ENCODE measurements at places on chromosomes 7 and 10.
A peak's percentile ranks its signal among the peaks of the same experiment; 100 is the strongest.

DNA sequence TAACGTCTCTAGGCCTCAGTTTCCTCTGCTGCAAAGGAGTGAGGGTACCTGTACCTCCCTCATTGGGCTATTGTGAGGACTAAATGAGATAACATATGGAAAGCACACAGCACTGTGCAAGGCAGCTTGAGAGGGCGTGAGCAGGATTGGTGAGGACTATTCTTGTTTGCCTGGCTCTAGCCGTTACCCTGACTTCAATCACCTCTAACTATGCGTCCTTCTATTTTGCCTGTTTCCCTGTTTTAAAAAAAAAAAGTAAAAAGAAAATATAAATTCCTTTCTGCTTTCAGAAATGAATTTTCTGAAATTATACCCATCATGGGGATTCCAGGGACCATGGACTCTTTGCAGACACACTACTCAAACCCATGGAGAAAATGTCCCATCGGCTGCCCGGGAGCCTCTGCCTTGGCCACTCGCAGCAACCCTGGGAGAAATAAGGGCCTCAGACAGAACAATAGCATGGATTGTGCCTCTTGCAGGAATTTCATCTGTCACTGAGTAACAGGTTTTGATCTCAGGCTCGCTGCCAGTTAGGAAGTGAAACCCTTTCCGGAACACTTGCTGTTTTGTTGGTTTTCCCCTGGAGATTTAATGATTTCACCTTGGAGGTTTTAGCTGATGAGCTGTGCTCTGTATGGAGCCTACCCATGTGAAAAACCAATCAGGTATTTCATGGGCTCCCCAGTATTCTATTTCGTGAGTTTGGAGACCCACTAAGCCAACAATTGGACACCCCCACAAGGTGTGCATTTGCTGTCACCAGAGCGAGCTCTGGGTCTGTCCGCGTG, 55.6 kb downstream of the STEAP1B start:
- no peak for DNase-seq

GRCh38 chr7:1869452-1870130, 199.5 kb downstream of the ELFN1 start:
- DNase-seq, result no peak

DNA sequence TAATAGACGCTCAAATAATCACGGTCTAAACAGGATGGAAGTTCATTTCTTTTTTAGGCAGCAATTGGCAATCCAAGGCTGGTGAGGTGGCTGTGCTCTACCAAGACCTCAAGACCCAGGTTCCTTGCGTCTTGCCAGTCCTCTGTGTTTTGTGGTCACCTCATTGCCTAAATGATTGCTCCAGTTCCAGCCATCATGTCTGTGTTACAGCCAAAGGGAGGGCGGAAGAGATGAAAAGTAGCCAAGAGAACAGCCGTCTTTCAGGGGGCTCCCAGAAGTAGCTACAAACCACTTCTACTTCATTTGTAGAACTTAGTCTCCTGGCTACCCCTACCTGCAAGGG, 19.2 kb upstream of the C10orf67 start:
- DNase-seq, result no peak

DNA sequence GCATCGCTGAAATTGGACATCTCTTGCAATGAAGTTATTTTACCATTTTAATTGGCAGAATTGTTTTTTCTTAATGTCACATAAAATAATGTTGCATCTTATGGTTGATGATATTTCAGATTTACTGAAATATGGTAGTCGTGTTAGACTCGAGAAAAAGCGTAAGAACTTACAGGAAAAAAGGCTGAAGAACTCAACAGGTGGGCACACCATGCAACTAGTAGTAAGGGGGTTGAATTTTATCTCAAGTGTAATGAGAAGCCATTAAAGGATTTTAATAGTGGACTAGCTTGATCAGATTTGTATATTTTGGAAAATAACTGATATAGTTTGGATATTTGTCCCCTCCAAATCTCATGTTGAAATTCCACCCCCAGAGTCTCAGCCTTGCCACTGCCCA, 41.1 kb downstream of the MSRB2 start:
- DNase-seq, result no peak

DNA sequence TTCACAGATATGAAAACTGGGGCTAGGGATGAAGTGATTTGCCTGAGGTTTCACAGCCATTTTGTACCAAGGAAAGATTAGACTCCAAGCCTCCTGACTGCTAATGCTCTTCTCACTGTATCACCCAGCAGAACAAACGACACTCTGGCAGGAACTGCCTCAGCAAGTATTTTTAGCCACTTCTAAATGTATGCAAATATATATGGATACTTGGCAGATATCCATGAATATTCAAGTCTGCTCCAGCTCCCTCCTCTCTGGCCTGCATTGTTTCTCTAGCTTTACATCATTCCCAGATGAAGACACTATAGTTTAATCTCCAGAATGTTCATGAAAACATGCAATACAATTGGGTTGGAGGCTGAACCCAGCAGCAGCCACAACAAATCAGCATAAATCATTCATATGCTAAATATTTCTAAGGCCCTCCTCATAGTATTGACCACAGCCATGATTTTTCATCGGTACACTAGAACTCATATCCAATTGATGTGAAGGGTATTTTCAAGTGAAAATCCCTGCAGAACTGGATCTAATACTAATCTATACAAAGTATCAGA, 65.5 kb downstream of the HPSE2 start:
- no peak for DNase-seq

DNA sequence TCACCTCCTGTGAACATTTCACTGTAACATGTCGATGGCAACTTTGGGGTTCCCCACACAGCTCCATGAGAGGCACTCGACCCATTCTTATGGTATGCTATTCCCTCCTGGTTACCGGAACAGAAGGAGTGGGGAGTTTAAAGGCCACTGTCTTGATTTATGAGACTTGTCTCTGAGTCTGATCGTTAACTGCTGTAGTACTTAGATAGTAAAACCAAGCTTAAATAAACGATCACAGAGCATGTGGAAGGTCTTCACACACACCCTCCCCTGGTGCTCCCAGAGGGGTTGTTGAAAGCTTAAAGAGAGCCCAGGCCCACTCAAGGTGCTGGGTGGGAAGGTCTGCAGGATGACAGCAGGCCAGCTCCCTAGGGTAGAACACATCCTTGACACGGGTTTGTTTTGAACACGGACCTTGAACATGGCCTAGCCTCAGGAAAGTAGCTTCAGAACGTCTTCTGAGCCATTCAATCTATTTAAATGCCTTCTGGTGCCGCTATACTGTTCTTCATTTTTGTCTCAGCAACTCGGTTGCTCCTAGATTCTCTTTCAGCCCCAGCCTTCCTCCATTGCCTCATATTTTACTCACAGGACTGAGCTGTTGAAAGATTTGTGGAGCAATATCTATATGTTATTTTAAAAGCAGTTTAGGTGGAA, 335.3 kb downstream of the FGFR2 start:
- no peak for DNase-seq

DNA sequence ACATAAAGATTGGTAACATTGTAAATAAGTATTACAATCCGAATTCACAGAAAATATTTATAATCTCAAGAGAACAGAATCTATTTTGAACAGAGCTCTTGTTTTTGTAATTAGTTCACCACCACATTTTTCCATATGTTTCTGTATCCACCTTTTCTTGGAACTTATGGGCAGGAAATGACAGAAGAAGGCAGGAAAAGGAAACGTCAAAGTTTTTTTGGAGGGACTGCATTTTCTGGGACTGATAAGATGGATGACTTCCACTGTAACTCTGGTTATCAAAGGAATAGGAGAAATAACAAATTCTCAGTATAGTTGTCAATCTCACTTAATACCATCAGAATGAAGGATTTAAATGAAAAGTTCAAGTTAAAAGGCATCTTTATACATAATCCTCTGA, 75.1 kb upstream of the SMNDC1 start:
- no peak for DNase-seq

DNA sequence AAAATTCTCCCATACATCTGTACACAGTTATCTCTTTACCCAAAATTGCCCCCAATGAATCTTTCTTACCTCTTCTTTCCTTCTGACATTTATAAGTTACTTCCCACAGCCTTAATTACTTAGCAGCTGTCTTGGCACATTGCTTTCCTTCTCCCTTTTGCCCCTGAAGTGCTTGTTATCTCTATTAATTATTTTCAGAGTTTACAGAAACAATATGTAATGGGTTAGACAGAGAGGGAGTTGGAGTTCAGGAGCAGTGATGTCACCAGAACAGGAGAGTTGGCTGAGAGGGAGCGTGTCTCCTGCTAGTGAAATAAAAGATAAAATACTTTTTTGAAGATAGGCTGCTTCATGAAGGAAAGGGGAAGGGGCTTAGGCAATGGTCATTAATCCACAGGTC, 57.4 kb downstream of the ITGB8 start:
- no peak for DNase-seq

- no peak for DNase-seq
These were observed 3.8 kb downstream of the GIMAP1 start for GRCh38 chr7:150719960-150720891.

DNA sequence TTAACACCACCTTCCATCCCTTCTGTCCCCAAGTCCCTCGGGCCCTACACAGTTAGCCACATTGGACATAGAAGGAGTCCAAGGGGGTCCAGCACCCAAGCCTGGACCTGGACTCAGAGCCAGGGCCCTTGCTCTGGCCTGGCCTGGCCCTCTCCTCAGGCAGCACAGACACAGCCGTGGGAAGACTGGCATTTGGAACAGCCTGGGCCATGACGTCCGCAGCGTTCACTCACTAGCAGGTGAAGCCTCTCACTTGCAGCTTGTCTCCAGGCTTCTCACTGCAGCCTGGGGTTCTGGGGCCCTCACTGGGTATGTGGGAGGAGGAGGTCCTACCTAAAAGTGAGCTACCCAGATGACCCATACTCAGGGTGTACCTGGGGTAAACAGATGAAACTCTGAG, 33.7 kb upstream of the AQP1 start:
- no peak for DNase-seq

- no peak for DNase-seq
These were observed 5.7 kb downstream of the PRSS1 start for GRCh38 chr7:142754681-142755575.

GRCh38 chr10:133019191-133019590, 68.5 kb upstream of the ADGRA1 start:
- DNase-seq, result no peak

DNA sequence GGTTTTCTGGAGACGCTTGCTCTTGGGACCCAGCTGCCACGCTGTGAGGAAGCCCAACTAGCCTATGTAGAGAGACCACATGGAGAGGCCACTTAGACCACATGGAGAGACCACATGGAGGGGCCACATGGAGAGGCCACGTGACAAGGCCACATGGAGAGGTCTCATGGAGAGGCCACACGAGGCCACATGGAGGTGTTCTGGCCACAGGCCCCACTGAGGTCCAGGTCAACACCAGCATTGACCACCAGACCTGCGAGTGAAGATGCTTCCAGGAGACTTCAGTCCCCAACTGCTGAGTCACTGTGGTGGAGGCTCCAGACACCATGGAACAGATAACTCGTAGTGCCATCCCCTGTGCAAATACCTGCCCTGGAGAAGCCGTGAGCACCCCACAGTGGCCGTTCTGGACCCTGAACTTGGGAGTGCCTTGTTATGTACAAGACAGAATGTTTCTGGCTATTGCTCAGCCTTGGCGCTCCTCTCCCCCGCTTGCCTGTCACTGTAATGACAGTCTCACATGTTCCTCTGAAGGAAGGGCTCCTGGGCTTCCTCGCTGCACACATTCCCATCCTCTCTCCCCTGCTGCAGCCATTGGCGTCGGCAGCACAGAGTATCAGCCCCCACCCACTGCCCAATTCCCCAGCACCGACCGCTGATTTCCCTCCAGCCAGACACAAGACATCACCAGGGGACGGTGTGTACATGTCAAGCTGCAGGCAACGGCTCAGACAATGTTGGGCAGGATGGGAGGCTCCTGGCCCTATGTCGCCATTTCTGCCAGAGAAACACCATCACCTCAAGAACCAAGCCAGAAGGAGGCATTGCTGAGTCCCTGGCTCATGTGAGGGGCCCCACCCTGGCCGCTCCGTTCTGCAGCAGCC, 49.0 kb upstream of the TNRC18 start:
- DNase-seq, result peak; percentile 94

DNA sequence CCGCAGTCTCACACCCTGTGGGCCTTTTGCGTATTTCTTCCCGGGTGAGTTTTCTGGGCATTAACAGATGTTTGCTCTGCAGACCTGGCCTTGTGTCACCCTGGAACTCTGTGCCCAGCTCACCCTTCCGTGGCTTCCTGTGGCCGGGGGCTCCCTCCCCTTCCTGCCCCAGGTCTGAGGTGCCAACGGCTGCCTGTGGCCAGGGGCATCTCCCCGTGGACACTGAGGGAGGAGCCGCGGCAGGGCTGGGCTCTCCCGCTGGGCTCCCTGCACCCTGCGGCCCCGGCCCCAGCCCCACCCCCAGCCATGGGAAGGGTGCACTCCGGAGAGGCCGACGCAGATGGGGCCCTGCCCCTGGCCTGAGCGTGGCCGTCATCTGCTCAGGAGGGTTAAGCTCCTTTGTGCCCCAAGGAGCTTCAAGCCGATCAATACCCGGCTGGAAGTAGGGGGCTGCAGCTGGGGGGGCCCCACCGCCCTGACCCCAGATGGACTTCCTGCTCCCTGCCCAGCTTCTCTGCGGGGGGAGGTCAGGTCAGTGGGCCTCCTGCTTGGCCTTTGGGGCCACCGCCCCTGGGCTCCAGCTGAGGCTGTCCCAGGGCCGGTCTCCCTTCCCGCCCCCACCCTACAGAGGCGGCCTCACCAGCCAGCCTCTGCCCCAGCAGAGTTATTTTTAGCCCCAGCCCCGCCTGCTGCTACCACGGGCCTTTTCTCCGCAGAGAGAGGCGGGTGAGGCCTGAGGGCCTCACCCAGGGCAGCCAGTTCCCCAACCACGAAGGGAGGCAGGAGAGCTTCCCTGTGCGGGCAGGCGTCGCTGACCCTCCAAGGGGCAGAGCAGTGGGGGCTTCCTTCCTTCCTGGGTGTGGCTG, 24.2 kb downstream of the PWWP2B start:
- peak; percentile 57 for DNase-seq

GRCh38 chr7:107661081-107661864, 645 bp downstream of the SLC26A4 start:
- DNase-seq, result no peak

- DNase-seq, result peak; percentile 74
These were observed 3.4 kb upstream of the HTRA1 start for GRCh38 chr10:122457934-122458333.

DNA sequence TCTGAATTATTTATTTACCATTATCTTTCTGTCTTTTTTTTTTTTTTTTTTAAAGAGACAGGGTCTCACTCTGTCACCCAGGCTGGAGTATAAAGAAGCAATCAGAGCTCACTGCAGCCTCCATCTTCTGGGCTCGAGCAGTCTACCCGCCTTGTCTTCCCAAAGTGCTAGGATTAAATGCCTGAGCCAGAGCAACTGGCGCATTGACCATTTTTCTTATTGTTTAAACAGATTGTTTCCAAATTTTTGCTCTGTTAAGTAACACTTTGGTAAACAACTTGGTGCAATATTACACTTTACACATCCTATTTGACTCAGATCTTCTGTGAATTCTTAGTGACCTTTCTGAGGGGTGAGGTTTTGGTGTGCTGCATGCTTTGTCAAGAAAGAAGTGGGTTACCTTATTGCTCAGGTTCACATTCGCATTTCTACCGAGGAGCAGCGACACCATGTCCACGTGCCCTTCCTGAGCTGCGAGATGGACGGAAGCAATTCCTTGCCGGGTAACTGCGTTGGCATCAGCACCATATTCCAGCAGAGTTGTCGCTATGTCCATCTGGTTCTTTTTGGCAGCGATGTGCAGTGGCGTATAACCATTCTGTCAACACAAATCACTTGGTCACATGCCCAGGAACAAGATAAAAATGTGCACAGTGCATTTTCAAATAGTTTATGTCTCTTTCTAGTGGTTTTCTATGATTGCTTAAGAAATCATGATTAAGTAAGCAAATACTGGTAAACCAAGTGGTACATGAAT, 203.2 kb downstream of the ANK3 start:
- no peak for DNase-seq

Measured in hippocampal formation (tissue), 2 donors.